ENCODE measurements at places on chromosomes 7 and 10. TPM values are rescaled to one million over a fixed set of nuclear protein-coding genes. Genes with fewer than 3 reads are reported as not detected.

PDZD7 gene
- 1.4 TPM for total RNA-seq

CCDC7 gene
- total RNA-seq: 28.4 TPM

C10orf71 gene
- total RNA-seq: not detected

AFAP1L2 gene
- 3.8 TPM for total RNA-seq

CLCN1 gene
- total RNA-seq: 0.08 TPM

FFAR4 gene
- not detected for total RNA-seq

PPA1 gene
- total RNA-seq: 110 TPM

TMEM139 gene
- total RNA-seq: 1.1 TPM

TMEM229A gene
- total RNA-seq: not detected

ORAI2 gene
- 51.9 TPM for total RNA-seq

FKBP6 gene
- not detected for total RNA-seq

SND1 gene
- total RNA-seq: 132 TPM

TMEM140 gene
- 31.0 TPM for total RNA-seq
